ENCODE measurements at places on chromosomes 5 and 9.

DNA sequence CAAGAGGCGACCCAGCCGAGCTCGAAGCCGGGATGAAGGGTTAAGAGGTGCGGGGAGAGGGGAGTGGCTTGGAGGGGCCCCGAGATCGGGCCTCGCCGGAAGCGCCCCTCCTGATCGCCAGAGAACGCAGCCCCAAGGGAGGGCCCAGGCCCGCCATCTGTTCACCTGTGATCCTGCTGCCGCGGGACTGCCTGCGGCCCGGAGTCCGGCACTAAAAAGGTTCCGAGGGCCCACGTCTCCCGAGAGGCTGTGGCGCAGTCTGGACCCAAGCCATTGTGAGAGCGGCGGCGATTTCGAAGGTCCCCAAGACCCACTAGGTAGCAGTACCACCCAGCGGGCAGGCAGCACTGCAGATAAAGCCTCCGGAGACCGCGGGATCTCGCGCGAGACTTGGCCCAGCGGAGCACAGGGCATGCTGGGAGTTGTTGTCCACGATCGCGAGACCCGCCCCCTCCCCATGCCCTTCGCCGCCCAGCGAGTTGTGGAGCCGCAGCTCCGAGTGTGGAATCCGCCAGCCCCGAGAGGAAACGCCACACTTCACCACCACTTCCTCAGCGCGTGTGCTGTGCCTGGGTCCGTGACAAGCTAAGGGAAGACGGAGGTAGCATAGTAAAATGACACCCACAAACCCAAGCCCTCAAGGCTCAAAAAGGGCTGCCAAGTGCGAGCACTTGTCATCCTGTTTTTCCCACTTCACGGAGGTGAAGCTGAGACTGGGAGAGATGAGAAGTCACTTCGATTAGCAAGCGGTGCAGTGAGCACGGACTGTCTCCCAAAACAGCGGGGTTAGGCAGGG, at the start of gene KIAA1191:
Gene KIAA1191 (minus strand): TSS at position 328 of the 796 bp plus-strand sequence. CDS start 2,256 bp downstream, outside the sequence.
- peak; percentile 95 for DNase-seq

DNA sequence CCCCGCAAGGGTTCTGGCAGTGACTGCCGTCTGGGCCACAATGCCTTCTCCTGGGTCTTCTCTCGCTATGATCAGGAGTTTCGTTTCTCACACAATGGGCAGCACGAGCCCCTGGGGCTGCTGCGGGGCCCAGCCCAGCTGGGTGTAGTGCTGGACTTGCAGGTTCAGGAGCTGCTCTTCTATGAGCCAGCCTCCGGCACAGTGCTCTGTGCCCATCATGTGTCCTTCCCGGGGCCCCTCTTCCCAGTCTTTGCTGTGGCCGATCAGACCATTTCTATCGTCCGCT, 7.0 kb downstream of the HDHD3 start:
- no peak for DNase-seq

- DNase-seq, result peak; percentile 79
Measured at GRCh38 chr5:169650701-169651331, 13.7 kb downstream of the DOCK2 start.

DNA sequence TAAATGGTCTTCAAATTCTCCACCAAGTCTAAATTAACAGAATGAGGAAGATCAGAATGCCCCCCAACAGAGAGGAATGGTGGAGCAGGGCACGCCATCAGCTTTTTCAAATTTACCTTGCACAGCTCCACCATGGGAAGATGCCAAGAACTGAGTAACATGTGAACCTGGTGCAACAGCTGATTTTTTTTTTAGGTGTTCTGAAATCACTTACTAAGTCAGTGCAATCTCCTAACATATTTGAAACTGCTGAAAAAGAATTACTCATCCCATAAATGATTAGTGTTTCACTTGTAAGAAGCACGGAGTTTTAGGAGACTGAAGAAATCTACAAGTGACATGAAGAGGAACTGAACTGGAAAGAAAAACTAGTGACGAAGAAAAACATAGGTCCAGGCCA, 5.1 kb downstream of the TMEM245 start:
- DNase-seq, result no peak

- no peak for DNase-seq
Measured at GRCh38 chr5:53167836-53168235, 58.3 kb upstream of the MOCS2 start.

DNA sequence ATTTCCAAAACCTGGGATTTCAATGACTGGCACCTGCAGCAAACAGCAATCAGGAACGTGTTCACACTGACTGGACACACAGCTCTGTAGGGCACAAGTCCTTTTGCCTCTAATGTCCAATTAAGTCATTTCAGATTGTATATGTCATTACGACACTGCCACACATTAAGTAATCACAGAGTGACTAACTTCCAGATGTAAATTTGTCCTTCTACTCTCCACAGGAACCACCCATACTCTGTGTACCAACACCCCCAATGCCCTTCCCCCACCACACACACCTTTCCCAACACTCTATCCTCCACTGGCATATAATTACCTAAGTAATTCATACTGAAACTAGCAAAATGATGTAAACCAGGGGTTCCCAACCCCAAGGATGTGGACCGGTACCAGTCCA, 30.5 kb downstream of the LARS1 start:
- no peak for DNase-seq
